ENCODE measurements at places on chromosomes 4 and X.
A peak's percentile ranks its signal among the peaks of the same experiment; 100 is the strongest.

DNA sequence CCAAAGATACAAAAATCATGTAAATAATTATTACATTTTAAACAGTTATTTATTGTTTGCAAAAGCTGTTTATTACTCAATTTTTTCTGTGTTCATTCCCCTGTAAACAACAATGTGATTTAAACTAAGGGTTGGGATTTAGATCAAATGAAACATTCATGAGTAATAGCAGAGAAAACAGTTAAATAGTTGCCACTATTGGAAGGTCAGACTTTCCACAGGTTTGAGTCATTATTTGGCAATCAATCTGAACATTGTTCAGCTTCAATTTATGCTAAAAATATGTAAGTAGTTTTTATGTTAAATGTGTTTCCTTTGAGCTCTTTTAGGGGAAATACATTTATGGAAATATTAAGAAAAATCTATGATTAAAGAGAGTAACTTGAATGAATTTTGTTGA lies 144.9 kb downstream of the STIM2 start:
- no peak for DNase-seq

DNA sequence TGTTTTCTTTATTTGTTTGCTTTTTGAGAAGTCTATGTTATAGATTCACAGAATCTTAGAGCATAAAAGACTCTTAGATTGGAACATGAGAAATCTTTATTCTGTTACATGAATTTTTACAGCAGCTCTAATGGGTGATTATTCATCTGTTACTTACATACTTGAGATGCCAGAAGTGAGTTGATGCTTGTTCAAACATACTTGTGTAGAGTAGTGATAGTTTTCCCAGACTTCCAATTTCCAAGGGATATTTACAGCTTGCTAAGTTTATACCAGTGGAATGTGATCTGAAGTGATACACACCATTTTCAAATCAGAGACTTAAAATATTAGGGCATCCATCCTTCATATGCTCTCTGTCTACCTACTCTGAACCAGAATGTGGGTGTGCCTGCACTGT lies 252.9 kb upstream of the SMIM31 start:
- no peak for DNase-seq

DNA sequence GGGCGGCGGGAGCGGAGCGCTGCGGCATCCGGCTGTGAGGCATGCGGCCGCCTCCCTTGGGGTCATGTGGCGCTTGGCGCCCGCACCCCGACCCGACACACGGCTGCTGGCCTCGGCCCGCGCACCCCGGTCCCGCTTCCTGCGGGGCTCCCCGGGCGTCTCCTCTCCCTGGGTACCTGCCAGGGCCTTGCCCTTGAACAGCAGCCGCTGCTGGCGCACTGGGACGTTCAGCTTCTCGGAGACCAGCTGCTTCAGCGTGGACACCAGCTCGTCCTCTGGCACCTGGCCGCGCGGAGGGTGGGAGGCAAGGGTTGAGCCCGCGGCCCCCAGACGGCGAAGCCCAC lies 391 bp downstream of the UBL4A start:
- DNase-seq, result no peak

GRCh38 chrX:115260330-115260729 lies 26.4 kb upstream of the LRCH2 start:
- no peak for DNase-seq

DNA sequence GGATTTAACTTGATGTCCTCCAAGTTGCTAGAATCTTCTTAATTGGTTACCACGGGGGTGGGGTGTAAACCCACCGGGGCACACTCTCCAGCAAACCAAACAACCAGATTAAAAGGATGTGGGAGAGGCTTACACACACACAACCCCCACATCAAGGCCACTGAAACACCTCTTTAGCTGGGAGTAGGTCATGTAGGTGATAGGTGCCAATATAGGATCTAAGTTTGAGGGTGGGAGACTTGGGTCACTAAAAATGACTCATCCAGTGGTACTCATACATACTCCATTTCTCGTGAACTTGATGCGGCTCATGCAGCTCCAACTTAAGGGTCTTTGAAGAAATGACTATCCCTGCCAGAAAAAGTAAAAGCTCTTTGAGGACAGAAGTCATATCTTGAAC lies 20.5 kb upstream of the CD40LG start:
- no peak for DNase-seq

GRCh38 chrX:154547245-154548027 lies at the start of gene IKBKG:
TSS of gene IKBKG (plus strand) at chrX:154547620. CDS start at chrX:154552003, 4,383 bp downstream.
- DNase-seq, result peak; percentile 75

GRCh38 chr4:74545448-74545847 lies 100.5 kb downstream of the AREG start:
- no peak for DNase-seq

DNA sequence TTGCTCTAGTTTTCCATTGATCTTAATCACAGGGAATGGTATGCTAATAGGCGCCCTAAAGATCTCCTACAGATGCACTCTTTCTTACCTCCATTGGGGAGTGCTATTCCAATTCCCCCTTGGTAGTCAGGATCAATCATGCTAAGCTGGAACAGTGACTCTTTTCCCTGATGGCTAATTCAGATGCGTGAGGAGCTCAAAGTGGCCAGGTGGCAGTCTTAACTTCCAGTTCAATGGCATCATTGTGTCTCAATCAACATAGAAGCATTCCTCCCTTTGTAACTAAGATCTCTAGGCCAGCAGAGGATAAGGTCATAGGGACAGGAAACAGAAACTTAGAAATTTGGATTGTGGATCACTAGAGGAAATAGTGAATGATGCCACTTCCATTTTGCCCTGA lies 216.8 kb downstream of the GRID2 start:
- DNase-seq, result no peak

GRCh38 chr4:25174674-25175073 lies 14.4 kb upstream of the SEPSECS start:
- DNase-seq, result no peak

DNA sequence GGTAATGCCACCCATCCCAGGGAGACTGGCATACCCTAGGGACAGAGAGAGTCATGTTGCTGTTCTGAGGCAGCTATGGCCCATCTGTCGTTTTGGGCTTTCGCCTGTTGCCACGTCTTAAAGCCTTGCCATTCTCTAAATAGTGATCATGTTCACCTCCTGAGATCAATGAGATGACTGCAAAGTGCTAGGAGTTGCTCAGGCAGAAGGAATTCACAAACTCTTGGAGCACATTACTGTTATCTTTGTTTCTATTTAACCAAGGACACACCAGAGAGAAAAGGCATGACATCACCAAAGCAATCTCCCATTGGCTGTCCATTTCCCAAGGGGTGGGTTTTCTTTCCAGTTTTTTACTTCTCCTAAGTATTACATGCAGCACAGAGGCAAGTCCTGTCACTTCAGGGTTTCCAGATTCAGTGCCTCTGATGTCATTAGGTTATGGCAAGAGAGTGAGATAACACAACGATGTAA lies 37.1 kb upstream of the SETD7 start:
- no peak for DNase-seq

GRCh38 chr4:135316266-135316779 lies 1114.7 kb upstream of the PABPC4L start:
- DNase-seq, result no peak

DNA sequence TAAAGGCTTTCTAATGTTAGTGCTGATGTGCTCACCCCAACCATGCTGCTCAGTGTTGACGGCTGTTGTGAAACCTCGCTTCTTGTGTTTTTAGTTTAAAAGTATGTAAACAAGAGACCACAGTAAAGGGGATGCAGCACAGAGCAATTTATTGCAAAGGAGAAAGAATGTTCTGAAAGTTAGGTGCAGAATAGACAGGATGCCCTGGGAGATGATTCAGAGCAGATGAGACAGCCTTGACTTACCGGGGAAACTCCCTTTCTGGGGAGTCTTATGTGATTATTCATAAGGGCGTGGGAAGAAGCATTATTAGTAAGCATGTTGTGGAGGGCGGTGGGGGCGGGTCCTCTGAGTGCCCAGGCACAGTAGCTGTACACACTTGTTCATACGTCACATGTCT lies 47.7 kb downstream of the EVC start:
- no peak for DNase-seq

DNA sequence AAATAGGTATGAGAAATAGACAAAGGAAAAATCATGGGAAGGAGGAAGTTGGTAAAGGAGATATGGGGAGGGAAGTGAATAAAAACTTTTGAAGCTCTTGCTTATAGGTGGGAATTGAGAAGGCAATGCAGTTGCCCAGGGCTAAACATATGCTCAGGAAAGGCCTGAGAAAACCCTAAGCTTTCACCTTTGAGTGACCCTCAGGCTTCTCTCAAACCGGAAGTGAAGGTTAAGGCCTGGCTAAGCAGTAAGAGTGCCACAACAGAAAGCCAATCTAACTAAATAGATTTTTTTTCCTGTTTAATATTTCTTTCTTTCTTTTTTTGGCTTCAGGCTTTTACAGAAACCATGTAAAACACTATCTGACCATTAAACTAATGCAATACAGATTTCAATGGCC lies 69.5 kb upstream of the GABRA3 start:
- DNase-seq, result no peak

DNA sequence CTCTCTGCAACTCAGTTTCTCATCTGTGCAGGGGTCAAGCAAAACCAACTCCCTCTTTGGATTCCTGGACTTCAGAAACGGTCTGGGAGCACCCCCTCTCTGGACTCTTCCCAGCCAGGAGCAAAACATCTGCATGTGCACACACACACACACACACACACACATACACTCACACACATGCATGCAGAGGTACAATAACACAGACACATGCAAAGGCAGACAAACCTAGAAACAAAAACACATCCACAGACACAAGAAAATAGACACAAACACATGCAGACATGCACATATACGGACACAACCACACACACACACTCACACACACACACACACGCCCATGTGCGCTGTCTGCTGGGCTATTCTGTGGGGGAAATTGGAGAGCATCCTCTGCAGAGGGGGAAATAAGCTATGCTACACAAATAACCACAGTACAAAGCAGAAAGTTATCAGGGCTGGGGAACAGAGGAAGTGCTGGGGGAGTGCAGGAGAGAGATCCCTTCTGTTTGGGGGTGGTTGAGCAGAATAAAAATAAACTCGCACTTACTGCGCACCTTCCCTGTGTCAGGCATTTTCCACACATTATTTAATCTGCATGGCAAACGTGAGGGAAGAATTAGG lies 19.9 kb downstream of the IQSEC2 start:
- DNase-seq, result no peak

DNA sequence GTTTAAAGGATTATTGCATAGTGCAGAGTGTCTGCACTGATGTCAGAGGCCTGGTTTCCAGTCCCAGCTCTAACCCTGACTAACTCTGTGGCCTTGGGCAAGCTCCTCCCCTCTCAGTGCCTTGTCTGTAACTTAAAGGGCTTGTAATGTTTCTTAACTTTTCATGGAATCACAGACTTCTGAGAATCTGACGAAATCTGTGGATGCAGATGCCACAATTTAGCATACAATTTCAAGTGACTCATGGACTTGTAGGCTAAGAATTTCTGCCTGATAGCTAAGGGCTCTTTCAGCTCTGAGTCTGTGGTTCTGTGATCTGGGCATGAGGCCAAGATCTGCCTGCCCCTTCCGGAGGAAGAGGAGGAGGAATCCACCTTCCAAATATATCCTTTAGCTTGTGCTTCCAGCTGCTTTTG lies 236.9 kb downstream of the AR start:
- no peak for DNase-seq

DNA sequence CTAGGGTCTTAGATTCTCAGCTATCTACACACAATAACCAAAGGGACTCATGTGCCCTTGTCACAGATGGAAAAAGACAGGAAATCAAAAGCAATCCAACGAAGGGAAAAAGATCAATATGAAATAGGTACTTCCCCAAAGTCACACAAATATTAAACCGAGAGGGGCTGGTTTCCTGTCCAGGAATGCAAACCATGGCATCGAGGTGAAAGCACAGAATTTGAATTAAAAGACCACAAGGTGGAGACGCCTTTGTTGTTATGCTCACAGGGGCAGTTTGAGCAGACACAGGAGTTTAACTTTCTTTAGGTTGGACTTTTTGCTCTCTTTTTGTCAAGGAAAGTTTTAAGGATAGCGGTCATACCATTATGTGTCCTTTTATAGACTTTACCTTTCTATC lies 14.3 kb downstream of the H2BW1 start:
- DNase-seq, result no peak

DNA sequence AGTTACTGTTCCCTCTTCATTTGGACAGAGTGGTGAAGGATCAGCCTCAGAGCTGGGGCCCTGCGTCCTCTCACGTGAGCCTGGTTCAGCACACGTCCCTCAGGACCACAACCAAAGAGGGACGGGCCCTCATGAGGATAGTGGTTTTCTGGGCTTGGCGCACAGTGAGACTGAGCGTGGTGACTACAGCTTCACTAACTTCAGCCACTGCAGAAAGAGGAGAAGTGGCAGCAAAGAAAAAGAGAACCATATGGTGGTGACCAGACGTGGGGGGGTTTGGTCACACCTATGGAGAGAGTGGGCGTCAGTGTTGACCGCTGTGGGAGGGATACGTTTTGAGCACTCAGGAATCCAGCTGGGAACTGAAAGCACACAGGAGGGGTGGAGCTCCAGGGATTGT lies 21.8 kb upstream of the TNIP3 start:
- no peak for DNase-seq

DNA sequence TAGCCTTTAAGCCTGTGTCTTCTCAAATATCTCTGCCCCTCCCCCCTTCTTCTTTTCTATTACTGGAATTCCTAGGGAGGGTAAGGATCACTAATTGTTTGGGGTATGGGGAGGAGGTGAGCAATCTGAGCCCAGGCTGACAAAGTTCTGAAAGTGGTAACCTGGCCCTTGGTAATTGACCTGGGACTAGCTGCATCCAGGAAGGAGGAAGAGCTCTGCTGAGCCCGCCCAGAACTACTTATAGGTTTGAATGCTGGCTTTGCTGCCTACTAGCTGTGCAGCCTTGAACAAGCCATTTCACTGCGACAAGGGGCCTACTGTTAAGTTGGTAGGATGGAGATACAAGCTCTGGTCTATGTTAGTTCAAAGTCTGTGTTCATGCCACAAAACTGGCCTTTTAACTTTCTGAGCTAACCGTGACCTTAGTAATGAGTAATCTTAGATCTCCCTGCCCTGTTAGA lies 37.8 kb downstream of the DGKK start:
- DNase-seq, result no peak

DNA sequence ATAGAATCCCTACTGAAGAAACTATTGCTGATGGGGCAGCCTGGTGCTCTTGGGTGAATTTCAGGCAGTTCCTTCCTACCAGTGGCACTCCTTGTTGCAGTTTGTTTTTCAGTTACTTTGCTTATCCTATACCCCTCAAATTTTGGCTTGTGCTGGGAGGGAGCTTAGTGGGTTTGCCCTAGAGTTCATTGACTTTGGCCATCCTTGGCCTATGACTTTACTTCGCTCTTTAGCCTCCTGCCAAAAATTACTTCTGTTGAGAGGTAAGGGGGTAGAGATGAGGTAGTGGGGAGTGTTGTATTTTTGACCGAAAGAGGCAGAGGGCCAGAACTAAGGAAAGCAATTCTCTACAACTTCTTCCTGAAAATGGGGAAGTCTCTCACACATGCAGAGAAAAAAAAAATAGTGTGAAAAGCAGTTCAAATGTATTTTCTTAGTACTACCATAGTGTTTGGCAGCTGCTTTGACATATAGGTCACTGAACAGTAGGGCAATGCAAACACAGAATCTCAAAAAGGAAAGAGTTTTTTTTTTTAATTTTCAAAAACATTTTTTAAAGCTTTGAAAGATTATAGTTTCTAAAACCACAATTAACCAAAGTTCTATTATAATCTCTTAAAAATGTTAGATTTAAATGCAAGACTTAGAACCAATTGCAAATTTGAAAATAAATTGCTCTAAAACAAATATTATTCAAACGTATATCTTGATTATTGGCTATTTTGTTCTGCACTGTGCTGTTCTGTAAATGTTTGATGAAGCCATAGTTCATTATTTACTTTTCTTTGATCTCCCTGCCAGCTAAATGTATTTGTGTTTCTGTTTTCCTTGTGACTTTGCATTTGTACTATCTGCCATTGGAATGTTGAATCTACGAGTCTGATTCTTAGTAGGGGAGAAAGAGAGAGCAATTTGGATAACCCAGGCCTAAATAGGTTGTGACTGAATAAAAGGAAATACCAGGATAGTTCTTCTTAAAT lies 73.6 kb downstream of the DCK start:
- DNase-seq, result no peak
